Dermis blood vessel endothelial cell (primary cell): ENCODE measurements at places on chromosomes 7 and 10. TPM values are rescaled to one million over a fixed set of nuclear protein-coding genes. Genes with fewer than 3 reads are reported as not detected.

Gene NRG3
- 3.2 and 7.4 TPM in 2 replicates for total RNA-seq

DNA sequence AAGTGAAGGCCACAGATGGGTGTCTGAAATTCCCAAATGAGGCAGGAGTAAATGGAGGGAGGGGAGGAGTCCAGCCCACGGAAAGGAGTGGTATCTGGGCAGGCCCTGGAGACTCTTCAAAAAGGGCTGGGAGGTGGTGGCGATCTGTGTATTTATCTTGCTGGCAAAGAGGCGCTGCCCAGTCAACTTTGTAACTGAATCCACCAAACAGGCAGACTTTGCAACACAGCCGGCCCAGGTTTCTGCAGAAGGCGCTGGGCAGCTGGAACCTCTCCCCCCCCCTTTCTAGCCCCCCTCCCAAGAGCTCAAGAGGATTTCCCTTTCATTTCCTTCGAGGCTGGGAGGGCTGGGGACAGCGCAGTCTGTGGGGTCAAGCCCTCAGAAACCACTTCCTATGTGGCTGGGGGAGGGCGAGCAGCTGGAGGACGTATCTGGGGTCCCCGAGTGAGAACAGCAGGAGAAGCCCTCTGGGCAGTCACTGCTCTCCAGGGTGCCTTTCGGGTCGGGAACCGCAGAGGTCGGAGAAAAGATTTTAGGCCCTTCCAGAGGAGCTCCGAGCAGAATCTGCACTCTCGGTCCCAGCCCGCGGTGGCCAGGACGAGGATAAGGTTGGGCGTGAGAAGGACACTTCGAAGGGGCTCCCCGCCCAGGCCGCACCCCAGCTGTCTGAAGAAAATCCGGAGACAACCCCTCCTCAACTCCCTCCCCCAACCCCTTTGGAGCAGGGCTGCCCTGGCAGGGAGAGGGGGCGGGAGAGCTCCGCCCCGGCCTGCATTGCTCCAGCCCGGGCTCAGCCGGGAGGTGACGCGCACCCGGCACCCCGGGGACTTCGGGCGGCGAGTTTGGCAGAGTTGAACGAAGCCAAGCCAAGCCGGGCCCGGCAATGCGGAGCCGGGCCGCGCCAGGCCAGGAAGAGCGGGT is 965 bp downstream of the ZCCHC24 start:
- peak; percentile 25 for DNase-seq

DNA sequence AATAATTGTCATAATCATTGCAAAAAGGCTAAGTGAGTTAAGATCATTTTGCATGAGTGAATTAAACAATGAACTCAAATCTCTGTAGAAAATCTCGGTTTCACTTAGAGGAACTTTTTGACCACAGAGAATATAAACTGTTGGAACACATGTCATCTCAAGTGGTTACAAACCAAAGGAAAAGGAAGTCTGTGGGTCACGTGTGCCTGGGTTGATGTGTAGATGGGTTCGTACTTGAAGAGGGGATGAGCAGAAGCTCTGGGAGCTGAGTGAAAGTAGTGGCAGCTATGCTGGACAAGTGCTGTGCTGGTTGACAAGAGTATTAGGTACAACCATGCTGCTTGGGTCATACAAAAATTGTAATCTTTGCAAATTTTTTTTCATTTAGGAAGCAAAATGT is 35.0 kb downstream of the GLRX3 start:
- no peak for DNase-seq

GRCh38 chr10:87771871-87772500 is 46.0 kb downstream of the ATAD1 start:
- DNase-seq, result peak; percentile 65

GRCh38 chr10:61634746-61635145 is 28.0 kb upstream of the CABCOCO1 start:
- DNase-seq, result no peak
